CD8-positive, alpha-beta T cell (primary cell): ENCODE measurements at places on chromosomes 5 and 9.

- DNase-seq = peak; percentile 84
Measured at GRCh38 chr9:136267261-136268111, 21.9 kb upstream of the QSOX2 start.

DNA sequence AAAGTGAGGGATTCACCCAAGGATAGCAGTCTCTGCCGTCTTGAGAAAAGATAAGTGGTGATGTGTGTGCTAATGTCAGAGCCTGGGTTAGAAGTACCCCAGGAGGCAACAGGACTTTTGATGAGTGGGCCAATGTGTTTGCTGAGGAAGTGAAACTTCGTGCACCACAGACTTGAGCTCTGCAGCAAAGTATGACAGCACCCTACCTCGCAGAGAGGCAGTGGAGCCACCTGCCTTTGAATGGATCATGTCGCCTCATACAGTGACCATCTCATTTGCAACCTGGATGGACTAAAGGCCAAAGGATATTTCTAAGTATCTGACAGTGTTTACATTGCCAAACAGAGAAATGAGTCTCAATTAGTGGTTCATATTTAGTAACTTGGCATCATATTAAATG, 593.9 kb upstream of the GRAMD2B start:
- no peak for DNase-seq

GRCh38 chr5:93576994-93577853, 3.8 kb downstream of the NR2F1-AS1 start:
- DNase-seq = no peak

- no peak for DNase-seq
Measured at GRCh38 chr5:34736445-34737115, 80.5 kb downstream of the RAI14 start.

- DNase-seq = no peak
Measured at GRCh38 chr9:34994260-34994899, 4.8 kb downstream of the DNAJB5 start.

- DNase-seq = no peak
Measured at GRCh38 chr5:76617675-76618074, 5.5 kb downstream of the F2RL2 start.

DNA sequence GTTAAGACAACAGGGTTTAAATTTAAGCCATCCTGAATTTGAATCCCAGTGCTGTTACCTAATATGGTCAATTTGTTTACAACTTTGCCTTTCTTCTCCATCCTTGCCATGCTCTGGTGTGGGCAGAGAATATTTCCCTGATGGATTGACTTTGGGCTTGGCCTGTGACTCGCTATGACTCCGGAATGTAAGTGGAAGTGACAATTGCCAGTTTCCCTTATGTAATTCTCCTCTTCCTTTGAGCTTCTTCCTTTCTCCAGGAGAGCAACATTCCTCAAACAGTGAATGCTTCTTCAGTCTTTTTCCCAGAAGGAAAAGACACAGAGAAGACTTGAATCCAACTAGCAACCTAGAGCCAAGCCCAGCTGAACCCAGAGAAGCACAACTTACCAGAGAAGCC, 159.1 kb downstream of the LURAP1L start:
- DNase-seq = no peak

DNA sequence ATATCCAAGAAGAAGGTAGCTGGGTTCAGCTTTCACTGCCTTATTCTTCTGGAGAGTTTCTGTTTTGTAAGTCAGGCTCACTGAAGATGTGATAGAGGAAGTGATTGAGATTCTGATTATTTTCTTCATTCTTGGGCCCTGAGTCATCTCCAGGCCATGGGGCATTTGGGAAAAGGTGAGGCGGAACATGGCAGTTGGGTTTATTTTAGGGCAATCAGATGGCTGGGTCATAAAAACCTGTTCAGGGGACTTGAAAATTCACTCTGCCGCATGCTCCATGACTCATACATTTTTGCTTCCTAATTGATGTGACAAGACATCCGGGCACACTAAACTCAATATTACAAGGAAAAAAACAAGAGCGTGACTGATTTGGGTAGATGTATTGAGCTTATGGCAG, 265.7 kb upstream of the KLF4 start:
- DNase-seq = no peak

DNA sequence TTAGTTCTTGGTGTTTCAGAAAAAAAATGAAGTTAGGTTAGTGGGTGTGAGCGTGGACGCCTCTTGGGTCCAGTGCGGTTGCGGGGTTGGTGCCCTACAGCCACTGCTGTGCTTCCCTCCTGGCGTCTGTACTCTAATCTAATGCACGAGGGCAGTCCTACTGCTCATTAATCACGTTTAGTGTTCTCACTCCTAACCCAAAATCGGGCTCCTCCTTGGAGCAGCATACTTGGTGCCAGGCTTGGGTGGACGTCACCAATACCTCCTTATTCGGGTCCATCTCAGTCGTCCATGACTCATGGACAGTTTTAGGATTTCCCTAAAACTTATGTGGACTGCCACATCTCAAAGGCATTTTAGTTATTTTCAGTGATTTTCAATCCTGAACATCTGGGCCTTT, 41.6 kb downstream of the TRIO start:
- DNase-seq = no peak

- DNase-seq = no peak
Measured at GRCh38 chr9:108756746-108757490, 98.9 kb downstream of the ACTL7B start.

DNA sequence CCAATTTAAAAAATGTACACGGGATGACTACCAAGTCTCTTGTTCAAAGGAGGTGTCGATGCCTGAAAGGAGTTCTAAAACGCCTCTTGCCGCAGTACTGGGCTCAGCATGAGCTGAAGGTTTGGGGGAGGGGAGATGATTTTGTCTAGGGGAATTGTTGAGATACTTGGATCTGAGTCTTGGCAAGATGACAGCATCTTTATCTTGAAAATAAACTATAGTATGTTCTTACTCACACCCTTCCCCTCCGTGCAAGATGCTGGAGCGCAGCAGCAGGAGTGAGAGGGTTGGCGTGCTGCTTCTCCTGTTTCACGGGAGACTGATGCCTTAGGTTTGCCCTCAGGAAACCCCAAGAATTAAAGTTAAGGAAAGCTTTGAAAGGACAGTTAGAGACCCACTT, 47.3 kb downstream of the FAM78A start:
- DNase-seq = no peak

DNA sequence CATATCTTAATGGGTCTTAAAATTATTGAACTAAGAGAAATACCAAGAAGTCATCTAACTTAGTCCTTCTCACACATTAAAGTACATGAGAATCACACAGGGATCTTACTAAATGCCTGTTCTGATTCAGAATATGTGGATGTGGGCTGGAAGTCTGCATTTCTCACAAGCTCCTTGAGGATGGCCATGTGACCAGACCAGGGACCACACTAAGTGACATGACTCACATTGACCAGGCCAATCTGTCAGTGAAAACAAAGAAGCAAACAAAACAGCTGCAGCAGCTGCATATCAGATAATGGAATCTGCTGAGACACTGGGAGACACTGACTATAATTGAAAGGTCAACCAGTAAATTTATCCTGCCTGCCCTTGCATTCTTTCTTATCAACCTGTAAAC, 110.5 kb downstream of the ADAMTS12 start:
- DNase-seq = no peak

DNA sequence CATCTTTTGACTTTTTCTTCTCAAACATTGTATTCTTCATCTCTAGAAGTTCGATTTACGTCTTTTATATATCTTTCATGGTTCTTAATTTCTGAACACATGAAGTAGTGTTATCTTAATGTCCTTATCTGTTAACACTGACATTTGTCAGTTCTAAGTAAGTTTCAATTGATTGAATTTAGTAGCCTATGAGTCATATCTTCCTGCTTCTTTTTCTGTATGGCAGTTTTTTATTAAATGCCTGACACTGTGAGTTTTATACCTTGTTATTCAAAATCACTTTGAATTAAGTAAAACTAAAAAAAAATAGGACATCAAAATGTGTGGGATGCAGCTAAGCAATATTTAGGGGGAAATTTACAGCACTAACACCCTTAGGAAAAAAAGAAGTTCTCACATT, 707.0 kb upstream of the ACO1 start:
- DNase-seq = no peak

GRCh38 chr5:178207183-178207916, 3.0 kb downstream of the HNRNPAB start:
- no peak for DNase-seq

- no peak for DNase-seq
Measured at GRCh38 chr9:128175726-128176125, 15.6 kb downstream of the CIZ1 start.
